ENCODE measurements at places on chromosomes 7 and 10.

DNA sequence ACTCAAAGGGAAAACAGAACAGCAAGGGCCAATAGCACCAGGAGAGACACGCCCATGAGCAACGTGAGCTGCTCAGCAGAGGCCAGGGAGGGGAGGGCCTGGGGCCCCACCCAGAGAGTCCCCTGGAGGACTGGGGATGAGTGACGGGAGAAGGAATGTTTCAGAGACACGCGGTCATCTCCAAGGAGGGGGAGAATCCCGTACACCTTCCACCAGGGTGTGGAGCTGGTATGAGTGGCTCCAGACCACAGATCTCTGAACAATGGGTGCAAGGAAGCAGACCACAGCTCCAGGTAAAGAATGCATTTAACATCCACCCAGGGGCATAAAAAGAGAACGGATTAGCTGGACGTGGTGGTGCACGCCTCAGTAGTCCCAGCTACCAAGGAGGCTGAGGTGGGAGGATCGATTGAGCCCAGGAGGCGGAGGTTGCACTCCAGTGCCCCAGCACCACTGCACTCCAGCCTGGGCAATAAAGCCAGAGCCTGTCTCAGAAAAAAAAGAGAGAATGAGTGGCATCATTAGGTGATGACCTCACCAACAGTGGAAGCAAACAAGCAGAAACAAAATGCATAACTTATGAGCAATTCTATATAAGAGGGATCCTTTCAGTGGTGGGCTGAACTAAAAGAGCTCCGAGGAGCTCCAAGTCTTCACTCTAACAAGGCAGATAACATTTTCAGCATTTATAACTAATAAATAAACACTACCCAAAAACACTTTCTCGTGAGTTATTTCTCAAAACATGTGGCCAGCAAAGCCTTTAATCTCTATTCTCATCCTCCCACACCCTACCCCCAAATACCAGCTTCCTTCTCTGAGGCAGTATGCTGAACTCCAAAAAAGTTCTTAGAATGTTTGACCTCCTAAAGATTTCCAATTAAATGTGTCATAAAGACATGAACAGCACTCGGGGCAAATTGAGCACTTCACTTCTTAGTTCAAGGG is 12.5 kb downstream of the PSAP start:
- DNase-seq: no peak

GRCh38 chr10:126738001-126738400 is 67.5 kb upstream of the C10orf90 start:
- no peak for DNase-seq

DNA sequence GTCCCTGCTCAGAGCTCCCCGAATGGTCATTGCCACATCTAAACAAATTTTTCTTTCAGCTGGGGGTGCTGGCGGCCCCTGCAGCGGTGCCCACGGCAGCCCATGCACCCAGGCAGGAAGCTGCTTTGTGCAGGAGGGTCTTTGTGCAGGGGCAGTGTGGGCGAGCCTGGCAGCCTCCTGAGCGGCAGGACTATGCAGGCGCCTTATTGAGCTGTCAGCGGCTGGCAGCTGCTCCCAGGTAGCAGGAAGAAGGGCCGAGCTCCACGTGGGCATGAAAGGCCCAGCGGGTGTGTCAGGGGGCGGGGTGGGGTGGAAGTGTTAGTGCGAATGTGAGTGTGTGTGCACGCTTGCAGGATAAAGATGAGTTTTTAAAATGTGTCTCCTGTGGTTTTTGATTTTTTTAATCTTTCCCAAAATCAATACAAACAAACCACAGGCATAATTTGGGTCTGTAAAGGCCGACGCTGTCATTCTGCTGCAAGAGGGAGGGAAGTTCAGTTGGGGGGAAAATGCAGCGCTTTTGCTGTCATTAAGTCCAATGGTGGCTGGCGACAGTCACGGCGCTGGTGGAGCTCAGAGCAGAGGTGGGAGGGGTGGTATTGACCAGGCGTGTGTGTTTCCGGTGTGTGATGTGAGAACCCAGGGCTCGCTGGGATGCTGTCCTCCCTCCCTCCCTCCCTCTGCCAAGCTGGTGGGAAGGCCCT is 83.9 kb downstream of the LHPP start:
- no peak for DNase-seq

DNA sequence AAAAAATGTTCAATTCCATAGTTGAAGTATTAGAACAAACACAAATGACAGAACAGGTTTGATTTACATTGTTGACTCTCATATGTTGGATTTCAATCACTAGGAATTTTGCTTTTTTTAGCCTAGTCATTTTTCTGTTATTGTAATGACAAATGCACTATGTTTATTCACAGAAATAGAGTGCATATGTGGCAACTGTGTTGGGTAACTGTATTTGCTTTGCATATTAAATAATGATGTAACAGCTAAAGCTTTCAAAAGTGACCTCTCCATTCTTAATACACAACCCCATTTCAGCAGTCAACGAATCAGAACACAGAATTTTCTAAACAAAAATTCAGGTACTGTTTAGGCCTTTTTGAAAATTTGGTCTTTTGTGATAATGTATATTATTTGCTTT is 54.0 kb upstream of the SLC26A5 start:
- no peak for DNase-seq

DNA sequence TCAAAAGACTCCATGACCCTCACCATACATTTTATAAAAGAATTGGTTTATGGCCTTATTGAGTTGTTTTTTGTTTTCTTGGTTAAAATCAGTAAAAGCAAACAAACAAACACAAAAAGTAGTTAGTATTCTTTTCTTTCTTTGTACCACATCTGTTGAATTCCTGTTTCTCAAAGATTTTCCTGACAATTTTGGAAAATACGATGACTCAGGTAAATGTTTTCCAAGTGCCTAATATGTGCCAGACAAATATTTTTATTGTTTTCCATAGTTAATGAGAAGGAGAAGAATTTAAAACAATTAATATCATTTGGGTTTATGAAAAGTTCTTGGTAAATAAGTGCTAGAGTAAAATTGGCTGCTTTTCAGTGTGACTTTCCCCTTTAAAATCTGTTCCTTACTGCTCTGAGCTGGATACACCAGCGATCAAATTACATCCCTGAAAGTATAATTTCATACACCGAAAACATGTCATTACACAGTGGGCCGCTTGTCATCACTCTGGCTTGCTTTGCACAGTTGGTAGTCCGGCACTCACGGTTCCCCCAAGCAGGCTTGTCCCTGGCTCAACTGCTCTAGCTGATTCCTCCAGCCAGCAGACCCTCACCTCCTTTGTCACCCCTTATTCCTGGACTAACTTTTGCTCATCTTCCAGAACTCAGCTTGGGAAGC is 80.5 kb downstream of the TBXAS1 start:
- DNase-seq: no peak

DNA sequence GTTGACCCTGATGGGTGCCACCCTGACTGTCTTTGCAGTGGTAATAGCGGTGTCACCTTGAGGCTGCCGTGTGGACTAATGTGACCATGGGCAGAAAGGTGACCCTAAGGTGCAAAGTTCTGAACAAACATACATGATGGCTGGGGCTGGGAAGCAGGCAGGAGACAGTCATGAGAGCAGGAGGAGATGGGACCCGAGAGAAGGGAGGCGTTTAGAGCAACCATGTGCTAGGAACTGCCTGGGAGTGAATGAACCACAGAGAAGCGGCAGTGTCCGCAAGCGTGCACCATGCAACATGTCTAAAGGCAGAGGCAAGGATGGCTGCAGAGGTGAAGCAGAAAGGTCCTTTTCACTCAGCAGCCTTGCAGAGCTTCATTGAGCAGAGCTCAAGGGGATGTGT is 113.1 kb upstream of the GDF10 start:
- no peak for DNase-seq

- no peak for DNase-seq
These were observed 115.0 kb downstream of the DNAJB9 start for GRCh38 chr7:108684629-108685028.

DNA sequence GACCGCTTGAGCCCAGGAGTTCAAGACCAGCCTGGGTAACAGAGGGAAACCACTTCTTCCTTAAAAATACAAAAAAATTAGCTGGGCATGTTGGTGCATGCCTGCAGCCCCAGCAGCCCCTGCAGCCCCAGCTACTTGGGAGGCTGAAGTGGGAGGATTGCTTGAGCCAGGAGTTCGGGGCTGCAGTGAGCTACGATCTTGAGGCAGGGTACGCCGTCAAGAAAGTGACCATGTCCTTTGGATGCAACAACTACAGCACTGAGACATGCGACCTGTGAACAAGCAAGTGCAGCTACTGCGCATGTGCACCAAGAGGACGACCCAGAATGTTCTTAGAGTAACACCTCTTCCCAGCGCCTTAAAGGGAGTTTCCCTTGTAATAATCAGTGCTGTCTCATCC is 66.6 kb upstream of the ZNF479 start:
- DNase-seq: no peak

DNA sequence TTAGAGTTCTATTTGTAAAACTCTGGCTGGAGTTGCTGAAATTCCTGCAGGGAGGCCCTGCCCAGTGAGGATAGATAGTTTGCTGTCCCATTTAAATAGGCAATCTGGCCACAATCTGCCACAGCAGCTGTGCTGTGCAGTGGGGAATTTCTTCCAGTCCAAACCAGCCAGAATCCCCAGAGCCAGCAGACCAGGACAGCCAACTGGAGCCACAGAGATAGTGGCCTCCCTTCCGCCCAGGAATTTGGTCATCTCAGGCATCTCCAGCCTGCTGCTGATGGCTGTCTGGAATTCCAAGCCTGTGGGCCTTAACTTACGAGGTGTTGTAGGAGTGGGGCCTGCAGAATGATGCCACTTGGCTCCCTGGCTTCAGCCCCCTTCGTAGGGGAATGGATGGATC is 643.4 kb downstream of the DNAJB9 start:
- no peak for DNase-seq

DNA sequence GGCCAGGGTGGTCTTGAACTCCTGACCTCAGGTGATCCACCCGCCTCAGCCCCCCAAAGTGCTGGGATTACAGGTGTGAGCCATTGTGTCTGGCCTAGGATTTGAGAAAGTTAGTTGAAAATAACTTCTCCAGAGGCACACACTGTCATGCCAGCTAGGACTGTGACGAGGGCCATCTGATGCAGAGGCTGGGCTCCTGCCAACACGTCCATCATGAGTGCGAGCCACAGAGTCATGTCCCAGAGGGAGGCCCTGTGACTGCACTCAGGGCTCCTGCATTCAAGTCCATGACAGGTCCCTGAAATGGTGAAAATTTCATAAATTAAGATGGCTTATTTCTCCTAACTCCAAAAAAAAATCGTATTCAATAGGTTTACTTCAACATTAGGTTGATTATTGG is 17.1 kb downstream of the C10orf120 start:
- DNase-seq: no peak

- peak; percentile 56 for DNase-seq
These were observed 321.2 kb downstream of the FRMD4A start for GRCh38 chr10:14009371-14010100.

- no peak for DNase-seq
These were observed 92.6 kb downstream of the DGKI start for GRCh38 chr7:137753948-137754851.

DNA sequence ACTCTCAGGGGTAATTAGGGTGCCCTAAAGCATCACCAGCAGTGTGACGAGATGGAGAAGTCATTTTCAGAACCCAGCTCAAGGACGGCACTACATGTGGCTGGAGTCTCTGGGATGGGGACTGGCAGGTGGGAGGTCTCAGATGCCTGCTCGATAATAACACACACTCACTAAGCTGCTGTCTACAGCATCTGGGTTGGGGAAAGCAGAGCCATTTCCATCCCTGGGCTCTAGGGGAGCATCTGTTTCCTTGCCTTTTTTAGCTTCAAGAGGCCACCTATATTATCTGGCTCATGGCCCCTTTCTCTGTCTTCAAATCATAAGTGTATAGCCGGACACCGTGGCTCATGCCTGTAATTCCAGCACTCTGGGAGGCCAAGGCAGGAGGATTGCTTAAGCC is 79.6 kb downstream of the SH3PXD2A start:
- no peak for DNase-seq

GRCh38 chr7:43443381-43443780 is 139.5 kb upstream of the STK17A start:
- DNase-seq: no peak

- peak; percentile 0 for DNase-seq
These were observed 31.5 kb downstream of the MBL2 start for GRCh38 chr10:52740913-52741675.

DNA sequence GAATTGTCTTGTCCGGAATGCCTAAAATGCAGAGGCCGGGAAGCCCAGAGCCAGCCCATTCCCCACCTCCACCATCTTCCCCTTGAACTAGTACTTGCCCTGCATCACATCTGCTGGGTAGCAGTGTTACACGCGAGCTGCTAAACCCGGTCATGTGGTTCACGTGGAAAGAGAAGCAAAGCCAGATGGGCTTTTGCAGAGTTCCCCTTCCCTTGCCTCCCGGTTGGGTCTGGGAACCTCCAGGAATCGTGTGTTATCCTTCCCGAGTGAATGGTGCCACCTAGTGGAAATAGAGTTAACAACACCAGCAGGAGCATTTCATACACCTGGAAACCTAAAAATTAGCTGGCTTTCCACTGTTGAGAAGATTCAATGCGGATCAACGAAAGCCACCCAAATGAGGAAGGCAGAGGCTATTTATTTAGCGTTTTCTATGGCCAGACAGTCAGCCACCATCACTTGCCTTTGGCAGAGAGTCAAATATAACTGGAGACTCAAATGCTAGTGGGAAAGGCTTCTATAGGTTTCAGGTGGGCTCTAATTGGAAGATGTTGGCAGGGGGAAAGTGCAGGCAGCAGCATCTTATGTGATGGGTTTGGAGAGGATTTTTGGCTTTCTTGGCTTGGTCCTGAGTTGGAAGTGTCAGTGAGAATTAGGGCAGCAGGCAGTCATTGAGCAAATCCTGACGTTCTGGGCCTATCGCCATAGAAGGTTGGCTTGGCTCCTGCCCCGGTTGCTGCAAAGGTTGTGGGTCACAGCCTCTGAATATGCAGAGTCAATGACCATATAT is 12.9 kb upstream of the DENND2A start:
- DNase-seq: no peak

DNA sequence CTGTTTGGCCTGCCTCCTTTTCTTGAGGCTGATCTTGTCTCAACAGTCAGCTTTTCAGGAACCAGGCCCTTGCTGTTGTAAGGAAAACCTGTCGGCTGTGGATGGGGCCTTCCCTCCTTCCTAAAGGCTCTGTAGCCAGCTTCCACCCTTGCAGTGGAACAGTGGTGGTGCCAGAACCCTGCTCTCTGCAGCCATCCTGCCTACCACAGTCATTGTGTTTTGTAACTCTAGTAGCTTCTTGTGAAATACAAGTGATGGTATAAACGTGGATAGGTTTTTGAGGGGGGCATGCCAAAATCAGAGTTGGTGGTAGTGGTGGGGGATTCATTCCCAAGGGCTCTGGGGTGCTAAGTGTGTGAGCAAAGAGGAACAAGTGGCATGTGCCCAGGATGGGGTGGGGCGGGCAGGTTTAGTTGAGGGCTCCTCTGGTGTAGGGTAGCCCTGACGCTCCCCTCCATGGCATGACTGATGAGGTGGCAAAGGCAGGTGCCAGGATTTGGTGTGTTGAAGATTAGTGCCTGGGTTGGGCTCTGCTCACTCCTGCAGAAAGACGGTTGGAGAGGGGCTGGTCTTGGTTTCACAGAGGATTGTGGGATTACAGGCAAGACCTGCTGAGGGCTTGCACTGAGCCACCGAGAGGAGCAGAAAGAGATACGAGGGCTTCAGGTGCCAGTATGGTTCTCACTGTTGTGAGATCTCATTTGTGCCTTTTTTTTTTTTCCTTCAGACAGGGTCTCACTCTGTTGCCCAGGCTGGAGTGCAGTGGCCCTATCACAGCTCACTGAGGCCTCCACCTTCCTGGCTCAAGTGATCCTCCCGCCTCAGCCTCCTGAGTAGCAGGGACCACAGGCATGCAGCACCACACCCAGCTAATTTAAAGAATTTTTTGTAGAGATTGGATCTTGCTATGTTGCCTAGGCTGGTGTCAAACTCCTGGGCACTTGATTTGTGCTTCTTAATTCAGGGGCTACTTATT is 7.4 kb downstream of the TSPAN14 start:
- DNase-seq: no peak

GRCh38 chr7:158049271-158049670 is 538.4 kb downstream of the PTPRN2 start:
- no peak for DNase-seq
